ENCODE measurements at places on chromosomes 2 and 18.

- DNase-seq: no peak
Observed at GRCh38 chr18:13520741-13521140, 205.6 kb downstream of the FAM210A start.

GRCh38 chr2:197159661-197160211, 150.8 kb downstream of the ANKRD44 start:
- no peak for DNase-seq

GRCh38 chr2:124996406-124996805, 971.3 kb downstream of the CNTNAP5 start:
- DNase-seq: no peak

DNA sequence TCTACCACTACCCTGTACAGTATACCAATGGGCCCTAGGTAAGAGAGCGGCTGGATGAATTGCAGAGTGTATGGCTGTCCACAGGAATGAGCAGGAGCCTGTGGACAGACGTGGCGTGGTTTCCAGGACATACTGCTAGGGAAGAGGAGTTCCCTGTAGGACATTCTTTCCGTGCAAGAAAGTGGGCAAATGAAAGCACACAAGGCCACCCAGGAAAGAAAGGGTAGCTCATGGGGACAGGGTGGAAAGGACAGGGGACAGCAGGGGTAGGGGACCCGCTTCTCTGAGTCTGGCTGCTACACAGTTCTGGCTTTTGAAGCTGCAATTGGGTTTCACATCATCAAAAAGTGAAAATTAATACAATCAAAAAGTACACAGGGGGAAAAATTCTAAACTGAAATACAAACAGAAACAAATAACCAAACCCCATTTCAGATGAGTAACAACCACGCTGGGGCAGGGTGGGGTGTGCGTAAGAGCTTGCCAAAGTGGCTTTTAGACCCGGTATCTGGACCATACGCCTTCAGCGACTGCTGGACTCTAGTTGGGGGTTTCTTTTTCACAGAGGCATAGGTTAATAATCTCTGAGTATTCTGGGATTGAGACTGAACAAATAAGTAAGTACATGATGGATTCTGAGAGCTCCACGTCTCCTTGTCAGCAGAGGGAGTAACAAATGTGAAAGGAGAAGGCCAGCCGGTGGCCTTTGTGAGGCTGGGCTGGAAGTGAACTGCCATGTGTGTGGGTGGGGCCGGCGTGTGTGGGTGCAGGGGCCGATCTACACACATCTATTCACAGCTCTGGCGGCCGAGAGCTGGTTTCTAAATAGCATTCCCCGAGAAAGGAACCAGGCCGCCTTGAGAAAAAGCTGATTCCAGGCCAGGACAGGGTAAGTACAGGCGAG, 84.0 kb downstream of the HDAC4 start:
- no peak for DNase-seq

- DNase-seq: no peak
Observed at GRCh38 chr2:31108561-31109286, 29.5 kb downstream of the GALNT14 start.

GRCh38 chr2:113602869-113603466, 24.1 kb upstream of the RABL2A start:
- DNase-seq: peak; percentile 44

GRCh38 chr2:112869258-112869842, 32.8 kb upstream of the IL1B start:
- DNase-seq: no peak

DNA sequence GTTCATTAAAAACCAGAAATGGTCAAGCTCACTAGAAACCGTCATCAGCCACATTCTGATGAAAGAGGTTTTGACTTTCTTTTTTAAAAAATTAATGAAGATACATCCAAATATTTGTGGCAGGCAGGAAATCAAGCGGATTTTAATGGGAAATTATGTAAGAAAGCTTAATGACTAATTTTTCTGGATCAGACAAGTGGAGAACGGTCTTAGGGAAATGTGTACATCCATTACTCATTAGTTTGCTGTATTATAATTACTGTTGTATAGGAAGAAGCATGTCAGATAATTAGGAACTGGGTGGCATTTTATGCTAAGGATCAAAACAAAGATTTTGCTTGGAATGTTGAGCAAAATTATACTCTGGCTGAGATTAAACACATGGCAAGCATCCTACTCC, 39.4 kb downstream of the AGAP1 start:
- no peak for DNase-seq

GRCh38 chr2:218734190-218734975, 23.7 kb downstream of the TTLL4 start:
- no peak for DNase-seq

GRCh38 chr2:96526615-96527285, 9.8 kb upstream of the ARID5A start:
- no peak for DNase-seq

- DNase-seq: no peak
Observed at GRCh38 chr2:129248198-129248597, 731.3 kb upstream of the RAB6C start.

DNA sequence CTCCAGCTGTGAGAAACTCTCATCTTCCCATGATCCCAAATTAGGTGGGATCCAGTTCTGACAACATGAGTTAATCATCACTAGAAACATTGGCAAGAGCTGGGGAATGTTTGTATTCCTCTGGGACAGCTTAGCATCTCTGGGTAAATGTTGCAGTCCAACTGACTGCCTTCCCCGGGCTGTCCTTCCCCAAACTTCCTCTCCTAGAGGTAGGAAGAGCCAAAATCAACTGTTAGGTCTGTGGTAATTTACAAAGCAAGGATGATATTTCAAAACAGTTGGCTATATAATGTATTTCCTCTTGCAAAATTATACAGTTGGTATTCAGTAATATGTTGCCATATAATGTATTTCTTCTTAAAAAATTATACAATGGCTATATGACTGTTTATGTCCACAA, 148.5 kb downstream of the MGAT5 start:
- DNase-seq: no peak

DNA sequence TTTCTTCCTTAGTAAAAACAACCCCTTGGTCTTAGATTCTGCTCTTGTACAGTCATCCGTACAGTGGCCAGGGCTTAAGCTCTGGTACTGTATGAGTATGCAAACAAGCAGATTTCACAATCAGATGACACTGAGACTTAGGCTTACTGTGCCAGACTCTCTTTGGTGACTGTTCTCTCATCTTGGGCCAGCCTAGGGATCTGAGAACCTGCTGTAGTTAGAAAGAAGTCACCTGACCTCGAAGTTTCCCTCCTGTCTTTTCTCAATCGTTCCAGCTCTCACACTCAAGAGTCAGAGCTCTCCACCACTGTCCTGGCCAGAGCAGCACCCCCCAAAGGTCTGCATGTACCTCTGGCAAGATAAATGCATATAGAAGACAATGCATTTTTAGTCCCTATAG, 63.2 kb downstream of the ZEB2 start:
- DNase-seq: peak; percentile 78

DNA sequence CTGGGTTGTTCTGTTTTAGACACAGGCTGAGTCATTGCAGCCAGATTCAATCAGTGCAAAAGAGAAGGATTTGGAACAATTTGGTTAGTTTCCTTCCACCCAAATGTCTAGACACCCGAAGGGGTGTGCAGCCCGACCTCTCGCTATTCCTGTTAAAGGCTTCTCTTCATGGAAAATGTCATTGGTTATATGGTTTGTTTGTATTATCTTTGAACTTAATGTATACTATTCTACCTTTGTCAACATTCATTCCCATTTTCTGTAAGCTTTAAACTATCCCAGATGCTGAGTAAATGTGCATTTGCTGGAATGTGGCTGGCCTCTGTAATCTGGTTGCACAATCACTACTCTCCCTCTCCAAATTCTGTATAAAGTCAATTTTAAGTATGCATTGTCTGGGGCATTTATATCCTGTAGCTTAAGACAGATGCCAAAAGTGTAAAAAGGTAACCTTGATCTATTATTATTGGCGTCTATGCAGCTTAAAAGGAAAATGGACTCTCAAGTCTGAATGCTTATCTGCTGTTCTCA, 80.4 kb upstream of the RND3 start:
- DNase-seq: no peak

GRCh38 chr18:54202851-54203250, 21.6 kb downstream of the MBD2 start:
- DNase-seq: no peak

- DNase-seq: no peak
Observed at GRCh38 chr2:56047136-56047535, 123.6 kb upstream of the EFEMP1 start.

- DNase-seq: no peak
Observed at GRCh38 chr2:201185863-201186262, 2.9 kb downstream of the CASP10 start.

- no peak for DNase-seq
Observed at GRCh38 chr2:20343128-20343527, 7.5 kb downstream of the PUM2 start.

- no peak for DNase-seq
Observed at GRCh38 chr2:185511925-185512324, 226.7 kb upstream of the FSIP2 start.

DNA sequence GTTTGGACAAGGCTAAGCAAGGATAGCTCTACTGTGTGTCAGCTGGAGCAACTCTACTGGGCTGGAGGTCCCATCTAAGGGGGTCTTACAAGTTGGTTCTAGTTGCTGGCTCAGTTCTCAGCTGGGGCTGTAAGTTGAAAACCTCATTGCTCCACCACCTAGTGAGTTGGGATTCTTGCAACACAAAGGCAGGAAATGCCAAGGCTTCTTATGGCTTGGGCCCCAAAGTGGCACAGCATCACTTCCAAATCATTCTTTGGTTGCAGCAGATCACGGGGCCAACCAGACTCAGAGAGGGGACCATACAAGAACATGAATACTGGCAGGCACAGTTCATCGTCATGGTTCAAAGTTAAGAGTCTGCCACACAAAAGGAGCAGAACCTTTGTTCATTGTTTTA, 332.7 kb downstream of the LRRTM1 start:
- no peak for DNase-seq

- DNase-seq: no peak
Observed at GRCh38 chr2:126506786-126507185, 149.2 kb upstream of the GYPC start.

DNA sequence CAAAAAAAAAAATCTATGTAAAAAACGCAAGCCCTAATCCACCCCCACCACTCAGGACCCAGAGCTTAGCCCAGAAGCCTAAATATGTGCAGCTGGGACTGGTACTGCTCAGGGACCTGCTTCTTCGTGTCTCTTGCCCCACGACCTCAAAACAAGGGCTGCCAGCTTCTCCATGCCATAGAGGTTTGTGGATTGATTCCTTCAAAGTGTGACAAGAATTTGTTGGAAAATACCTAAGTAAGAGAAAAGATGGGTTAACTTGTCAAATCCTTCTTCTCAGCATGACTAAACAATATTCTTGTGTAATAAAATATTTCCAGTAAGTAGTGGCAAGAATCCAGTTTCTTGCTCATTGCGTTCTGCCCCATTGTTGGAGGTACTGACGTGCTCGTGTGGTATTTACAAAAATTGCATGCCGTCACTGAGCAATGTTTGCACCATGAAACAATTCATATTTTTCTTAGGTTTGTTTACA, 825 bp upstream of the SCYGR1 start:
- DNase-seq: no peak

- DNase-seq: no peak
Observed at GRCh38 chr2:203498161-203498560, 36.9 kb downstream of the RAPH1 start.

GRCh38 chr18:50065527-50065926, 129.4 kb downstream of the MYO5B start:
- DNase-seq: no peak

All from Karpas-422 (cell line).